ENCODE measurements at places on chromosomes 1 and 21. TPM values are rescaled to one million over a fixed set of nuclear protein-coding genes. Genes with fewer than 3 reads are reported as not detected.

DNA sequence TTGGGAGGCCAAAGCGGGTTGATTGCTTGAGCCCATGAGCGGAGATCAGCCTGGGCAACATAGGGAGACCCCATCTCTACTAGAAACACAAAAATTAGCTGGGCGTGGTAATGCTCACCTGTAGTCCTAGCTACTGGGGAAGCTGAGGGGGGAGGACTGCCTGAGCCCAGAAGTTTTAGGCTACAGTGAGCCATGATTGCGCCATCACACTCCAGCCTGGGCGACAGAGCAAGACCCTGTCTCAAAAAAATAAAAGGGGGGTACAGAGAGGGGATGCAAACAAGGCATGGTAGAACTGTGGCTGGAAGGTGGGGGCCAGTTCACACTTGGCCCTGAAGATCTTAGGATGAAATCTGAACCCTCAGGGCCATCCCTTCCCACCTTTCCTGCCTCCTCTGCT, 1.2 kb upstream of the C1orf210 start:
- DNase-seq, result no peak

DNA sequence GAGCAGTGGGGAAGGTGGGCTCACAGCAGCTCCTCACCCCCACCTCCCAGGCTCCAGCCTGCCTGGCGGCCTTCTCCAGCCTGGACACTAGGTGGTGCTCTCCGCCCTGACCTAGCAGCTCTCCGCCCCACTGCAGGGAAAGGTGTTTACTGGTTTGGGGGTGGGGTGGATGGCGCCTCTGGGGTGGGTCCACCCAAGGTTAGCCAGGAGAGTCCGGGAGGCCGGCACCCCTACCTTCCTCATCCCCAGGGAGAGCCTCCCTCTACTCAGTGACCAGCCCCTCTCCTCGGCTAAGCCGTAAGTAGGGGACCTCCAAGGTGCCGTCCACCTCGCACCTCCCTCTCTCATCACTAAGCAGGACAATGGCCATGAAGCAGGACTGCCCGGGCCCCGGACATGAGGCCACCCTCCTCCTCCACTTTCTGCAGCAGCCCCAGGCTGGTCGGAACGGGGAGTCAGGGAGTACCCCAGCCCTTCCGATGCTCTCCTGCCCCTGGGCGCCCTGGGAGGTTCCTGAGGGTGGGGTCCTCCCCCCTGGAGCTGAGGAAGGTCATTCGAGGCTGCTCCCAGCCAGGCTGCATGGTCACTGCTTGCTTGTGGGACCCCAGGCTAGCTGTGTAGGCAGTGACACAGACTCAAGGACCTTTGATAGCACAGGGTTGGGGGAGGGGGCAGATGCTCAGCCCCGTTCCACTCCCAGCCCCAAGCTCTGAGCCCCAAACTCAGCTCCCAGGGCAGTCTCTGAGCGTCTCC, 101.4 kb upstream of the VAMP3 start:
- peak; percentile 28 for DNase-seq

DNA sequence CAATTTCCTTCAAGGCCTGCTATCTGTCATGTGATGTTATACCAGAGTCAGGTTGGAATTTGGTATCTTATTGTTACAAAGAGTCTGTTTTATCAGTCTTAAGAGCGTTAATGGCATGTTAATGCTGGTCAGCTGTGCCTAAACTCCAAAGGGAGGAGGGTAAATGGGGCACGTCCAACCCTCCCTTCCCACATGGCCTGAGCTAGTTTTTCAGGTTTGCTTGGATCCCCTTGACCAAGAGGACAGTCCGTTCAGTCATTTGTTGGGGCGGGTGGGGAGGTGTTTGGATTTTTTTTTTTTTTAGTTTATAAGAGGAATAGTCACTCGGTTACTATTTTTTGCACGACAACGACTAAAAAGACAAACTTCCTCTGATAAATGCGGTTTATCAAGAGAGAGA, 63.8 kb upstream of the LYST start:
- no peak for DNase-seq

DNA sequence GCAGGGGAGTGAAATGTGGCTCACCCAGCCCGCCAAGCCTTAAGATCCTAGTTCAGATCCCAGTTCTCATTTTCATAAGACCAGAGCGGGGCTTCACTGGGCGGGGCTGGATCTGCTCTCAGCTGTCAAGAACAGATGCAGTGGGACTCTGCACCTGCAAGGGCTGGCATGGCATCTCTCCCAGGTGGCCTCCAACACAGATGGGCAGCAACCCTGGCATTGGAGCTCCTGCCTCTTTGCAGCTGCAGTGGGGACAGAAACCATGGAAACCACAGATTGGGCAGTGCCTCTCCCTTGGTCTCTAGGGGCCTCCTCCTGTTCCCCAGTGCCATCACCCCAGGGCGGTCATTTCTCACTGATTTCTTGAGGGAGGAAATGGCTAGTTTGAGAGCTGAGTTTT, 267.7 kb downstream of the PRDM2 start:
- DNase-seq, result no peak

DNA sequence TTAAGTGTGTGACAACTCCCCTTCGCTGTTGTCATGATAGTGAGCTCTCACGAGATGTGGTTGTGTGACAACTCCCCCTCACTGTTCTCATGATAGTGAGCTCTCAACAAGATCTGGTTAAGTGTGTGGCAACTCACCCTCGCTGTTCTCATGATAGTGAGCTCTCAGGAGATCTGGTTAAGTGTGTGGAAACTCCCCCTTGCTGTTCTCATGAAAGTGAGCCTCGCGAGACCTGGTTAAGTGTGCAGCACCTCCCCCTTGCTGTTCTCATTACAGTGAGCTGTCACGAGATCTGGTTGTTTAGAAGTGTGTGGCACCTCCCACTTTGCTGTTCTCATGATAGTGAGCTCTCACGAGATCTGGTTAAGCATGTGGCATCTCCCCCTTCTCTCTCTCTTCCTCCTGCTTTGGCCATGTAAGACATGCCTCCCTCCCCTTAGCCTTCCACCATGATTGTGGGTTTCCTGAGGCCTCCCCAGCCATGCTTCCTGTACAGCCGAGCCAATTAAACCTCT, 25.1 kb upstream of the LSS start:
- DNase-seq, result no peak

GRCh38 chr21:46655230-46655629, 19.8 kb downstream of the PRMT2 start:
- DNase-seq, result no peak

- peak; percentile 18 for DNase-seq
Measured at GRCh38 chr1:31633117-31633516, 11.6 kb downstream of the PEF1 start.

- DNase-seq, result no peak
Measured at GRCh38 chr1:125118147-125118993, 3933.6 kb downstream of the SRGAP2C start.

DNA sequence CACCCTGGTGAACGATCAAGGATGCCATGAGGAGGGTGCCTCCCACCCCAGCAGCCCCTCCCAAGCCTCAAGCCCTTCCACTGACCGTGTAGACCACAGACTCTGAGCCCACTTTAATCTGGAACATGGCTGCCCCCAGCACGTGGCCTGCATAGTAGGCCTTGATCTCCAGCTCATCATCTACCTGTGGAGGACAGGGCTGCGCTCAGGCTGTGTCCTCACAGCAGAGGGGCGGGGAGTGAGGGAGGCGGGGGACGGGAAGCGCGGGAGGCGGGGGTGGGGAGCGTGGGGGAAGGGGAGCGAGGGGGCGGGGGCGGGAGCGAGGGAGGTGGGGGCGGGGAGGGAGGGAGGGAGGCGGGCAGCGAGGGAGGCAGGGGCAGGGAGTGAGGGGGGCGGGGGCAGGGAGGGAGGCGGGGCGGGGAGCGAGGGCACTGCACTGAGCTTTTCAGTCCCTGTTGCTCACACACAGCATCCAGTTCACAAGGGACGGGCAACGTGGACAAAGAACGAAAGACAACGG, 7.1 kb downstream of the PUSL1 start:
- no peak for DNase-seq

DNA sequence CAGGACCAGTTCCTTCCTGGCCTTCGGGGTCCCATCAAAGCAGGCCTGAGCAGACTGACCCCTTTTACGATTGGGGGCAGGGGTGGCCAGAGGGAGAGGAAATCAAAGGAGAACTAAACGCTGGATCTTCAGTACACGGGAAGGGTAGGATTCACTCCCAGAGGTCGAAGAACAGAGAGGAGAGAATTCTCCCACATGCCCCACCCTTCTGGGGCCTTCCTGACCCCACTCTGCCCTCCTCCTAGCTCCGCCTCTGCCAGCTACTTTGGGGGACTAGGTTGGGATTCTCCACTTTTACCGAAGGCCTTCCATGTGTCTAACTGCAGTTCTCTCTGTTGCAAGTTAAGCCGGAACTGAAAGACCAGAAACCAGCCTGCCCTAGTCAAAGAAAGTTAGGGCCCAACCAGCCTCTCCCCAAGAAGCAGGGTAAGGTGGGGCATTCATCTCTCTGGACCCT, 654 bp upstream of the ARHGEF2 start:
- DNase-seq, result peak; percentile 72

DNA sequence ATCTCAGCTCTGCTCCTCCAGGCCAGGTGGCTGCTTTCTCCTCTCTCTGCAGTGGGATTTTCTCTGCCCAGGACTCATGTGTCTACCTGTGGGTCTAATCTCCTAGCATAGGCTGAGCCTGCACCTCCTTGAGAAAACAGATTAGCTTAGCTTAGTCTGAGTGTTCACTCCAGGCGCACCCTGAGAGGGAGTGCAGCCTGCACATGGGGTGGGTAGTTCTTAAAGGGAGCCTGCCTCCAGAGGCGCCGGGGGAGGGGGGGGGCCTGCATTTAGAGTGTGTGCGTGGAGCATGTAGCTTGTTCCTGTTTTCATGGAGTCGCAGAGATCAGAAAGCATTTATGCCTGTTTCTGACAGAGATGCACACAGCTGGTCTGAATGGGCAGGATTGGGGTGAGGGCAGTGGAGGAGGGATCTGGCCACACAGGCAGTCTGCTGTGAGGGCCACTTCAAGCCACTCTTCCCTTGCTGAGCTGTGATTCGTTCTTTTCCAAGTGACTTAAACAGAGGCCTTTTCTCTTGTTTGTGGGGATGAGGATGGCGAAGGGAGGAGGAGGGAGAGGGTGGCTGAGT, 45.2 kb downstream of the GALNT2 start:
- DNase-seq, result no peak

- peak; percentile 94 for DNase-seq
Measured at GRCh38 chr1:161082996-161083747, 6.2 kb downstream of the NECTIN4 start.

Gene IL12RB2
- total RNA-seq, result not detected

Gene KCNN3
- total RNA-seq, result not detected

Gene SPOCD1
- 27.6 TPM for total RNA-seq

Gene FOXD3
- 0.30 TPM for total RNA-seq

Gene OR2T11
- total RNA-seq, result not detected

Gene TMEM240
- not detected for total RNA-seq

Gene C1orf87
- not detected for total RNA-seq

Gene SYTL1
- total RNA-seq, result not detected

Gene FMOD
- not detected for total RNA-seq

Data from MG63 (cell line).